ENCODE measurements at places on chromosomes 7 and 10.

DNA sequence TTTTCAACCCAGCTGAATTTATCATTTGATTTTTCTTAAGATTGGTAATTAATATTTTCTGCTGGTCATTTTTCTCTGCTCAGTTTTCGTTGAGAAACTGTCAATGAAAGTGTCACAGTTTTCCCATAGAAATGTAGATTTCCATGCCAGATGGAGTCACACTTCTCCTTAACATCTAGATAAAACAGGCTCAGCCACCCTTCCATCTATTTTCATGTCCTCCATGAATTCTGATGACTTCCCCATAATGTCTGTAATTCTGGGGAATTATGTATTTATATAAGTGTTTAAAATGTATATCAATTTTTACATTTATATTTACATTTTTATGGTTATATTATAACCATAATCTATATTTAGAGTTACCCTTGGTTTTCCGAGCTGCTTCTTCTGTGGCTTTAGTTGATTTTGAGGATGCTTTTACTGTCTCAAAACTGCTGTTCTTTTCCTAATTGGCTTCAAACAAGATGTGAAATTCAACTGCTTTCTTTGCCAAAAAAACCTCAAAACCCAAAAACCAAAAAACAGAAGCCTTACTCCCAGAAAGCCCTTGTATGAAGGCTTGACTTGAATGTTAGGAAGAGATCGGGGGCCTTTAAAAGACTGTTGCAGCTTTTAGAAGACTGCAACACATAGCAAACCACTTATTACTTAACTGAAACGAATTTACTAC lies 95.4 kb upstream of the CDCA7L start:
- no peak for DNase-seq

DNA sequence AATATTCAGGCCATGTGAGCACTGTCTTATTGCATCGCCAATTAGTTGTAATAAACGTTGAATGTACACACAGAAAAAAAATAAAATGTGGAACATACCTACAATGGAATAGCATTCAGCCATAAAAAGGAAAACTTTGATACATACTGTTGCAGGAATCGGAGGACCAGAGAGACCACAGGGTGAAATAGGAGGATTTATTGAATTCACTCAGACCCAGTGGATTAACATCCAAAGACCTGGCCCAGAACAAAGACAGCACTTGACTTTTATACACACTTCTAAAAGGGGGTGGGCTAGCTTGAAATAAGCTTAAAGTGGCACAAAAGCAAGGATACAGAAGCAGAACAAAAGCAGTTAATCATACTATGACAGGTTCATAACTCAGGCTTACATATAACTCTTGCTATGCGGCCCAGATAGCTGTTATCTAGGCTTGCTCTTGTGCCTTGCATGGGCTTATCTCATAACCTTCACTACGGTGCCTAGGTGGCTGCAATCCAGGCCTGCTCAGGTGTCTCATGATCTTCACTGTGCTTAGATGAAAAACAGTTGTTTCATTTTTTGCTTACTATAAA lies 292.2 kb upstream of the TAC1 start:
- DNase-seq: no peak

GRCh38 chr10:93261961-93262610 lies 188.4 kb downstream of the CYP26A1 start:
- DNase-seq: no peak

GRCh38 chr7:108723381-108723814 lies 153.7 kb downstream of the DNAJB9 start:
- DNase-seq: no peak

DNA sequence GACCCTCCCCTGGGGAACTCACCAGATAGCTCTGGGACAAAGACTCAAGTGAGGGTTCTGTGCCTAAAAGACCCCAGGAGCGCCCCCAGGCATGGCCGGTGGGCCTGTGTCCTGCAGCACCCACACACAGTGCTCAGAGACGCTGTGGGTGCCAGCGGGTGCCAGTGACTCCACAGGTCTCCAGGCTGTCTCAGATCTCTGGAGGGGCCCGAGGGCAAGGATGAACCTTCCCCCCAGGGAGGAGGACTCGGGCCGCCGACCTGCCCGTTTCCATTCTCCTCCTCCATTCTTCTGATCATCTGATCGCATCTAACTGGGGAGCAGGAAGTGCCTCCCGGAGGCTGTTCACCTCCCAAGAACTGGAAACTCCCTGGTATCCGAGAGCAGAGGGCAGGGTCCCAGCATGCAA lies 980 bp downstream of the ADAM8 start:
- DNase-seq: no peak

DNA sequence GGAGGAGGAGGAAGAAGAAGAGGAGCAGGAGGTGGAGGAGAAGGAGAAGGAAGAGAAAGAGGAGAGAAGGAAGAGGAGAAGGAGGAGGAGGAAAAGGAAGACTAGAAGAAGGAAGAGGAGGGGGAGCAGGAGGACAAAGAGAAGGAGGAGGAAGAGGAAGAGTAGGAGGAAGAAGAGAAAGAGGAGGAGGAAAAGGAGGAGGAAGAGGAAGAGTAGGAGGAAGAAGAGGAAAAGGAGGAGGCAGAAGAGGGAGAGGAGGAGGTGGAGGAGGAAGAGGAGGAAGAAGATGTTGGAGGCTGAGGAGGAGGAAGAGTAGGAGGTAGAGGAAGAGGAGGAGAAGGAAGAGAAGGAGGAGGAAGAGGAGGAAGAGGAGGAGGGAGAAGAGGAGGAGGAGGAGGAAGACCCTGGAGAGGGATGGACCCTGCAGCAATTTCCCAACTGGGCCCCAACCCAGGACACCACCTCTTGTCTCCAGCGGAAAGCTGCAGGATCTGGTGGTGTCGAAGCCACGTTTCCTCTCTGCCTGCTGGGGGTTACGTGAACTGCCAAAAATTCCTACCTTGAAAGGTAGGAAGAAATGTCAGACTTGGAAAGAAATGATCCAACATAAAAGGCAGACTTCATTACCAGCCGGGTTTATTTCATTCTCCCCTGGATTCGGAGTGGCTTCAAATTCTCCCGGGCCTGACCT lies 38.9 kb downstream of the COL26A1 start:
- DNase-seq: no peak

GRCh38 chr10:68212721-68213352 lies 19.1 kb downstream of the ATOH7 start:
- DNase-seq: peak; percentile 33

- peak; percentile 36 for DNase-seq
These were observed 89.2 kb upstream of the PFKP start for GRCh38 chr10:2978111-2978510.

DNA sequence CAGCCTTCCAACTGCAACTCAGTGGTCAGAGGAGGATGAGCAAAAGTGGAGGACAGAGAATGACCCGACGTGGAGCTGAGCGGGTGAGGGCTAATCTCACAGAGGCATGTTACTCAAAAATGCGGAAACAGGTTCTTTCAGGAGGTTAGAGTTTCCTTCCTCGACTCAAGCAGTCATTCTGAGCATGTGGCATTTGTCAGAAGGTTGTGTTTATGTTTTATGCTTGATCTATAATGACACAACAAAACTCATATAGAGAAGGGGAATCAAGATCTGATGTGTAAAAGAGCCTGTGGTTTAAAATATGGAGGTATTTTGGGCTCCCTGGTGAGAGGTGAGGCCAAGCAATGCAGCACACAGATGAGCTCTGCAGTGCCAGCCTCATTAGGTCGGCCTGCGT lies 311.4 kb downstream of the ADARB2 start:
- DNase-seq: no peak

GRCh38 chr10:88119160-88119559 lies 255.7 kb downstream of the PTEN start:
- DNase-seq: no peak

DNA sequence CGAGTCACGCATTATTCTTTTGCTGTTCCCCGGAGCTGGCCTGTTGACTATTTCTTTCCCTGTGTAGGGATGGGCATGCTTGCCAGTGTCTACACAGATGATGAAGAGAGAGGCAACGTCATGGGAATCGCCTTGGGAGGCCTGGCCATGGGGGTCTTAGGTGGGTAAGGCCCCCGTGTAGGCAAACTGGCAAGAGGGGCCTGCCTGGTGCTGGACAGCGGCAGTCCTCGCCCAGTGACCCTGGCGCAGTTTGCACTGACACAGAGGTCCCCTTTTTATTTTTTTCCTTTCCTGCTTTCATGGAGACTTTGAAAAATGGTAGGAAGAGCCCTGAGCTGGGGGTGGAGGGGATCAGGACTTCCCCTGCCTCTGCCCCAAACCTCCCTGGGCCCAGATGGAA lies 13.4 kb downstream of the SLC18A2 start:
- DNase-seq: no peak

GRCh38 chr7:17304926-17305325 lies 6.5 kb downstream of the AHR start:
- no peak for DNase-seq

DNA sequence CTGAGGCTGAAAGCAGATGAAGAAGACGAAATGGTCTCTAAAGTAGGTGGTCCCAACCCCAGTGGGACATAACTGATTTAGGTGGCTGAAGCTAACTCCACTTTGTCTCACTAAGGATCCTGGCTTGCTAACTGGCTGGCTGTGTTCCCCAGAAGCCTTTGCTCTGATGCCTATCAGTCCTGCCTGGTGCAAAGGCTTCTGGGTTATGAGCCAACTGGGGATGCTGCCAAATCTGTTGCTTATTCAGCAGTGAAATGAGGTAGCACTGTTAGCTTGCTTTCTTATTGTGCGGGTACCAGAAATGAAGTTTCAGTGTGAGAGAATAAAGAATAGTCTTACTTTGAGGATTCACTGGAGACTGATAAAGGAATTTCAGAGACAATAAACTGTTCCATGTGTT lies 18.1 kb downstream of the PRKG1 start:
- DNase-seq: no peak
